Urothelium cell line (cell line): ENCODE measurements at places on chromosomes 2 and 18.

GRCh38 chr2:145753966-145754365 is 1234.0 kb upstream of the ZEB2 start:
- DNase-seq: no peak

GRCh38 chr2:68870215-68870614 is 982 bp downstream of the BMP10 start:
- DNase-seq: no peak

GRCh38 chr2:226017537-226017936 is 618.0 kb downstream of the NYAP2 start:
- no peak for DNase-seq

DNA sequence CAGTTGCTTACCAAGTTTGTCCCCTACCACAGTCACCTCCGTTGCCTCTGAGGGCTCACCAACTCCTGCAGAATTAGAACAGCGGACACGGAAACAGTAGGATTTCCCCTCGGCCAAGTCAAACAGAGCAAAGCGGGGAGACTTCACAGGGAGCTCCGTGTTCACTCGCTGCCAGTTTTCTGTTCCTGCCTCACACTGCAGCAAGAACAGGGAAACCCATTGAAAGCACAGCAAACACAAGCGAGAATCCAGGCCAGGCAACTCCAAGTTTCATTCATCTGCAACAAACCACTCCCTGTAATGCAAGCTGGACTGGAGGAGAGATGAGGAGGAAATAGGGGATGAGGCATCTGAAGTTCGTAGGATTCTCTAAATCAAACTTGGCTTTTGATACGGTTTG is 84.2 kb downstream of the MYOM1 start:
- DNase-seq: no peak

GRCh38 chr2:210752532-210752931 is 196.1 kb downstream of the CPS1 start:
- DNase-seq: no peak

GRCh38 chr18:76455003-76455676 is 39.9 kb downstream of the ZNF516 start:
- no peak for DNase-seq

GRCh38 chr2:187964746-187965145 is 326.9 kb upstream of the GULP1 start:
- no peak for DNase-seq

DNA sequence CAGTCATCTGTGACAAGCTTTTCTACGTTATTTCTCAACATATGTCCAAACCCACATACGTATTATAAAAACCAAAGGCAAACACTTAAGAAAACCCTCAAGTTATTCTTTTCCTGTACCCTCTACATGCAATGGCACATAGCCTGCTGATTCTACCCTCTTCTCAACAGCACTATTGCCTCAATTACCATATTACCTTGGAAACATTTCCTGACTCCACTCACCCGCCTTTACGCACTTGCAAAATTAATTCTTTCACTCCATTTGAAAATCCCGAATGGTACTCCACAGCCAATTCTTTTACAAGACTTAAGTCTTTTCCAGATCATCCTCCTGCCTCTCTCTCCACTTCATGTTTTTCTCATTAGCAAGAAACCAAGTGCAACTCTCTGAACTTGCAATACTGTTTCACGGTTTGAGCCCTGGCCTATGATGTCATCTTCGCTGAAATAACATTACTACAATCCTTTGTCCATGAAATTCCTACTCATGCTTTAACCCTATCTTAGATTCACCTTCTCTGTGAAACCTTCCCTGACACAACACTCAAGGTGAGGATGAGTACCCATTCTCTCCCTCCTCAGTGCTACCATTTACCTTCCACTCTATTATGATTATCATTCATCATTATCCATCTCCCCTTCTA is 29.0 kb downstream of the SESTD1 start:
- no peak for DNase-seq

DNA sequence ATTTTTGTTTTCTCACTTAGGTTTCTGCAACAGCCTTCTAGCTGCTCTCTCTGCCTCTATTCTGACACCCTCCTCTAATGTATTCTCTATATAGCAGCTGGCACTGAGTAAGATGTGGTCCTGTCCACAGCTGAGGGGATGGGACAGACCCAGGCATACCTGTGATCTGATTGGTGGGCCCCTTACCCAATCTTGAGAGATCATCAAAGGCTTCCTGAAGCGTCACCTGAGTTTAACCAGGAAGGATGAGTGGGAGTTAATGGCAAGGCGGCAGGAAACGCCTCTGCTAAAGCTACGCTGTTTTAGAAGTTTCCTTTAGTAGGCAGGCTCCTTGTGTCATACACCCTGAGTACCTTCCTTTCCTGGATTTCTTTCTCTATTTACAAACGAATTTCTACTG is 5.7 kb upstream of the TET3 start:
- DNase-seq: no peak

GRCh38 chr2:9336241-9336575 is 87.1 kb downstream of the ITGB1BP1 start:
- DNase-seq: peak; percentile 18

GRCh38 chr2:160912276-160912675 is 248.0 kb upstream of the TANK start:
- no peak for DNase-seq

GRCh38 chr2:153405196-153405595 is 73.4 kb downstream of the RPRM start:
- DNase-seq: no peak

- no peak for DNase-seq
Observed at GRCh38 chr2:26853751-26854150, 5.8 kb downstream of the DPYSL5 start.

GRCh38 chr2:18855027-18855426 is 265.7 kb upstream of the NT5C1B start:
- no peak for DNase-seq

DNA sequence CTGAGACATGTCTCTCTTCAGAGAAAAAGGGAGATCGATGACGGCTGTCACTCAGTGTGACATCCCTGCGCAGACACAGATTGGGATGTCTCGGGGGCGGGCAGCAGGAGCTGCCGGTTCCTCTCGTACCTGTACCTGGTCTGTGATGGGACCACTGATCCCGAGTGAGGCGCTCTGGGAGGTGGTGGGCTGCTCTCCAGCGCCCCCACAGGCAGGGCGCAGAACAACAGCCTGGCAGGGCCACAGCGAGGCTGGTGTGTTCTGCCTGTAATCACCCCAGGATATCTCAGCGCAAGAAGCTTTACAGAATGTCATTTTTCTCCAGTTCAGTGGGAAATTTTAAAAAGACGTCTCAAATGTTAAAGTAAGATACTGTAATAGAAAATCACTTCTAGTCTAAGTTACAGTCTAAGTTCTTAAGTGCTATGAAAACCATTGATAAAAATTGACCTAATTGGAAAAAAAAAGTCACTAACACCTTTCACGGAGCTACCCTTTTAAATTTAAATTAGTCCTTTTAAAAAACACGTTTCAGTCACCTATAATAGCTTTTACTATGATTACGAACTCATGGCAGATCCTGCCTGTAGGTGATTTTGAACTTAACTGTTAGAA is 189.8 kb downstream of the SNTG2 start:
- DNase-seq: peak; percentile 62

DNA sequence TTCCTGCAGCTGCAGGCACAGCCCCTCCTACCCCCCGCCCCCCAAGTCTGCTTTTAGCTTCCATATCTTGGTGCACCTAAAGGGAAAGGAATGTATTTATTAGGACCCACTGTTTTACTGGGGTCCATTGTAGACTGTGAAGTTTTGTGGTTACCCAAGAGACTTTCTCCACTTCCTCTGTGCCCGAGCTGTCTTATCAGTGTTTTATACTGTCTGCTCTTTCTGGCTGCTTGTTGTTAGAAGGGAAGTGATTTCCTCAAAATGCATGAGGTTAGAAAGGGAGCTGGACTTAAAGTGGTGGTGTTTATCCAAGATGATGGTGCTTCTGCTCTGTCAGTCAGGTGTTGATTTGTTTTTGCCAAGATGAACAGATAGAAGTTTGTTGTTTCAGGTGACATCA is 85.0 kb downstream of the PTH2R start:
- DNase-seq: no peak

DNA sequence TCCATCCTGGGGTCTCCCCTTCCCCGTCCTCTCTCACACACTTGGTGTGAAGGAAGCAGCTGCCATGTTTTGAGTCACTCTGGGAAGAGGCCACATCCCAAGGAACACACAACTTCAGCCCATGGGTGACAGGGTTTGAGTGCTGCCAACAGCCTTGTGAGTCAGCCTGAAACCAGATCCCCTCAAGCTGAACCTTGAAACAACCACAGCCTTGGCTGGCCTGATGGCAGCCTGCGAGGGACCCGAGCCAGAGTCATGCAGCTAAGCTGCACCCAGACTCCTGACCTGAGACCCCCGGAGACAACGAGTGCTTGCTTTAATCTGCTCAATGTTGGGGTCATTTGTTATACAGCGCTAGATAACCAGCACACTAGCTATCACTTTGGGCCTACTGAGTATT is 19.3 kb upstream of the MC2R start:
- DNase-seq: no peak

- DNase-seq: no peak
Observed at GRCh38 chr2:54550547-54550946, 94.4 kb downstream of the SPTBN1 start.

- no peak for DNase-seq
Observed at GRCh38 chr18:75249175-75249518, 38.5 kb downstream of the TSHZ1 start.

DNA sequence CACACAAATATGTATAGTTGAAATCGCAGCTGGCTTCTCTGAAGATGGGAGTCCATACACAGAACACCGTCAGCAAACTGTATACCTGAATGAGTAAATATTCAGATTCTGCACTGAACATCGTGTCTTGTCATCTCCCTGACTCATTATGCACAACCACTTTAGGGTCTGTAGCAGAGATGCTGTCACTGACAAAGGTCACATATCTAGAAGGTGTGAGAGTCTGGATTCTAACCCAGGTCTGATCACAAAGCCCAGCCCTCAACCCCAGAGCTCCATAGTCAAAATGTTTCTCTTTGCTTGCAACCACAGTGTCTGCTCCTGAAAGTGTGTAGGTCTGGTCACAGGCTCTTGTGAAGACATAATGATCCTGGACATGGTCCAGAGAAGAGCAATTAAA is 78.3 kb upstream of the PAX8 start:
- no peak for DNase-seq

DNA sequence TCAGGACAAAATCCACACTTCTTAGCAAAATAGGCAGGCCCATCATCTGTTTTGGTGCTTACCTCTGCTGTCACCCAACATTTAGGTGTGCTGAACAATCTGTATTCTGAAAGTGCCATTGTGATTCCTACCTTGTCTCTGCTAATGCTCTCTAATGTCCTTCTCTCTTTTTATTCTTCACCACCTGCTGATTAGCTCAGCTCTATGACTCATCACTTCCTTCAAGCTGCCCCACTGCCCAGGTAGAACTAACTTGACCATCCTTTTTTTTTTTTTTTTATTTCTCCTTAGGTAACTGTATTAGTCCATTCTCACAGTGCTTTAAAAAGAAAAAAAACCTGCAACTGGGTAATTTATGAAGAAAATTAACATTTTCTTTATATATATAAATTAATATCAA is 478.7 kb upstream of the POU3F3 start:
- no peak for DNase-seq

- DNase-seq: no peak
Observed at GRCh38 chr2:71674158-71674851, 220.9 kb downstream of the DYSF start.

DNA sequence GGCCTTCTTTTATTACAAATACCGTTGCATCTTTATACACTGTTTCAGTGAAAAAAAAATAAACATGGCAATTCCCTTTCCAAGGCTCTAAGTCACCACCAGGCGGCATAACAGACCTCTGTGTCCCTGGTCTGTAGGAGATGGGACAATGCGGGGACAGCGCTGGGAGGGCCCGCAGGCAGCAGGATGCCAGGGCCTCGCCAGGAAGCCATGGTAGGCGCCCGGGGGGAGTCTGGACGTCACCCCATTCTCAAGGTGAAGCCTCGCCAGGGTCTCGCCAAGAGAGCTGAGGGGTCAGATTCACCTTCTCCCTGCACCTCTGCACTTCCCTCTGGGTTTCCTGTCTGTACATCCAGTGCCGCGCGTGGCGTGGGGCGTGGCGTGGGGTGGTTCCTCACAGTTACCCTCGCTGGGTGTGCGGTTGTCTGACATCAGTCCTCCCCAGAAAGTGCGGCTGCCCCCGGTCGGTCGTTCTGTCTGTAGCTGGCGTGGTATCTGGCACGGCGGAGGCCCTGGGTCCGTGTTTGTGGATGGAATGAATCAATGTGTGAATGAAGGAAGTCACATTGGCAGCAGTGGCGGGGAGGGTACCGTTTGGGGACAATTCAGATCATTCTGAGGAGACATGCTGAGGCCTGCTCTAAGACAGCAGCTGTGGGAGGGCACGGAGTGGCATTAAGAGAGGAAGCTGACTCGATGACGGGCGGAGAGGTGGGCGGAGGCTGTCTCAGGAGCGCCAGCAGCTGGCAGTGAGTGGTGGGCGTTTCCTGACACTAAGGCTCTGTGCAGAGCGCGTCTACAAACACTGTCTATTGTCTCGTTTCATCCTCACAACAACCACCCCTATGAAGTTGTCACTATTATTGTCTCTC is 46.0 kb downstream of the LRRFIP1 start:
- peak; percentile 37 for DNase-seq

GRCh38 chr2:54724560-54725342 is 1.3 kb downstream of the EML6 start:
- DNase-seq: no peak

- no peak for DNase-seq
Observed at GRCh38 chr2:226965376-226965775, 129.5 kb downstream of the RHBDD1 start.
